ENCODE measurements at places on chromosomes 12 and 14.

GRCh38 chr14:69312608-69313007 is 52.6 kb downstream of the GALNT16 start:
- DNase-seq = no peak

GRCh38 chr12:76790564-76791552 is 26.9 kb downstream of the ZDHHC17 start:
- no peak for DNase-seq

GRCh38 chr12:3272958-3273357 is 195.8 kb downstream of the TSPAN9 start:
- no peak for DNase-seq

GRCh38 chr12:95549392-95550084 is 1.7 kb downstream of the USP44 start:
- no peak for DNase-seq

- DNase-seq = no peak
Observed at GRCh38 chr14:64554556-64554955, 4.8 kb downstream of the PPP1R36 start.

- no peak for DNase-seq
Observed at GRCh38 chr14:71595441-71595840, 336.8 kb upstream of the RGS6 start.

DNA sequence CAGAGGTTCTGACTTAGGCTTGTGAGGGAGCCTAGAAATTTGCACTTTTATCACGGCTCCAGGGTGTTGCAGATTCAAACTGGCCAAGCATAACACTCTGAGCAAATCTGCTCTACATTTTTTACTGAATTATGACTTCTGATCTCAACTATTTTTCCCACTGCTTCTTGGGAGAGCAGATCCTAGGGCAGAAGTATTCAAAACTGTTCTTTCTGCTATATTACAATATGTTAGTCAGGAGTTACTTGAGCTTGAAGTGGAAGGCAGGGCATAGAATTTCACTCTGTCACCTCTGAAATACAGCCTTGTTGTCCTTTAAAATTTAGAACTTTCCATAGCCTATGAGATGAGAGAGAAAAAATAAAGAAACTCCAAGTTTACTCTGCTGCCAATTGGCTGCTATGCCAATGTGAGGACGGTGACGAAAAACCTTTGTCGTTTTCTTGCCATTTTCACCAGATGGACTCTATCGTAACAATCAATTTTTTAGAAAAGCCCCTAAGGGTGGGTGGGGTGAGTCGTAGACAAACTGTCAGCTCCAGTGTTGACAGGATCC is 16.4 kb upstream of the KERA start:
- DNase-seq = no peak

DNA sequence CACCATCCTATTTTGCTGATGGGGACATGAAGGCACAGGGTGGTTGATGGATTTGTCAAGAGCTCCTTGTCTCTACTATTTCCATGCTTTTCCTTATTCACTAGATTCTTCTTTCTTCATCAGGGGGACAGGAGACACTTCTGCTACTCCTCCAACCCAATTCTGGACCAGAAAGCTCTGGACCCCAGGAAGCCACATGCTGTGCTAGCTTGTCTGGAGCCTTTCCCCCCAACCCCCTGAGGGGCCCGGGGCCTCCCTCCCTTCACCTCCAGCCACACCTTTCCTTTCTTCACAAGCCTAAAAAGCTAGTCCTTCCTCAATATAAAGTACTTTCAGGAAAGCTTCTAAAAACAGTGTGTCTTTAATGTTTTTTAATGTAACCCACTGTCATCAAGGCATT is 75.1 kb upstream of the CAPRIN2 start:
- DNase-seq = no peak

GRCh38 chr12:30968211-30968610 is 41.7 kb downstream of the TSPAN11 start:
- no peak for DNase-seq

DNA sequence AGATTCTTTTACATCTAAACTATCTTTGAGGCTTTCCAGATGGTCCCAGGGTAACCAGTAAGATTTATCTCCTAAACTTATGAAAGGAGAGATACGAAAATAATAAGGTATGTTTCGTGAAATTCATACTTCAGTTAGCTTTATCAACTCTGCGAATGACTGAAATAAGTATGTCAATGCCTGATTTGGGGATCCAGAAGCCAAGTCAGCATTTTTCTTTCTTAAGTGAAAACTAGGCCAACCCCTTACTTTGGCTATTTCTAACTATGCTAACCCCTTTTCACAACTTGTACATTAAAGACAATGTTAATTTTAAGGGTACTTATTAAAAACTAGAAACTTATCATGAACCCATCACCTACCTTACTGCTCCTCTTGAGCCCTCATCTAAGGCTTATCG is 26.9 kb upstream of the NID2 start:
- DNase-seq = no peak

DNA sequence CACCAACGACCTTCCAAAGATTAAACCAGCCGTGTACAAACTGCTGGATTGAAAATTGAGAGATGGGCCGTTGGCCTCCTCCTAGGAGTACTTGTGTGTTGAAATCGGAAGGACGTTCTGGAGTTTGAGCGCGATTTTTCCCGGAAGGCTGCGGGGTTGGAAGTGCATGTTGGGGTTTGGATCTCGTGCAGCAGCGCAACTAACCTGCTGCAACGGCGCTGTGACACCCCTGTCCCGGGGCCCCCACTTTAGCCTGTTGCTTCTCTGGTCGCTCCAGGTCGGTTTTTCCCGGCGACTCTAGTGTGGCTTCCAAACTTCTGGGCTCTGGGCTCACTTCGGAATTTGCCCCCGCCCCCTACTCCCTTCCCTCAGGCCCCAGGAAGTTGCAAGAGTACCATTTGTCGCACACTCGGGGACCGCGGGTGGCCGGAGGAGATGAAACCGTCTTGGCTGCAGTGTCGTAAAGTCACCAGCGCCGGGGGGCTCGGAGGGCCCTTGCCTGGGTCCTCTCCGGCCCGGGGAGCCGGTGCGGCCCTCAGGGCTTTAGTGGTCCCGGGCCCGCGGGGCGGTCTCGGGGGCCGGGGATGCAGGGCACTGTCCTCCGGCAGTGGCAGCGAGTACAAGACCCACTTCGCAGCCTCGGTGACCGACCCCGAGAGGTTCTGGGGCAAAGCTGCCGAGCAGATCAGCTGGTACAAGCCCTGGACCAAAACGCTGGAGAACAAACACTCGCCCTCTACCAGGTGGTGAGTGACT is at the start of gene ACSS3:
TSS of gene ACSS3 (plus strand) at position 394 of the 756 bp plus-strand sequence. CDS start at position 436, 42 bp downstream.
- peak; percentile 43 for DNase-seq

GRCh38 chr12:94133964-94134795 is 14.2 kb upstream of the PLXNC1 start:
- DNase-seq = no peak

- DNase-seq = no peak
Observed at GRCh38 chr12:109580684-109581333, 7.2 kb downstream of the MVK start.
